Erythroblast (primary cell): ENCODE measurements at places on chromosomes 12 and 14.

DNA sequence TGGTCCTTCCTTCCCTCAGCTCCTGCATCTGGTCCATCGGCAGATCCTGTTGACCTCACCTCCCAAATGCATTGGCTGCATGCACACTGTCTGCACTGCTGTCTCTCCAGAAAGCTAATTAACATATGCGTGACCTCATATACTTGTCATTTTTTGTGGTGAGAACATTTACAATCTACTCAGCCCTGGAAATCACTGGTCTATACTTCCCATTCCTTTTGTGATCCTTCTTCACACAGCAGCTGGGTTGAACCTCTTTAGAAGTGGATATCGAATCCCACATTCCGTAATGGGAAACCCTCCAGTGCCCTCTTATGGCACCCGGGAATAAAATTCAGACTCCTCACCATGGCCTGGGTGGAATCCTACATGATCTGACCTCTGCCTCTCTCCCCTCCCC, 45.0 kb downstream of the SMOC1 start:
- DNase-seq = no peak

- no peak for DNase-seq
Observed at GRCh38 chr14:68362846-68363245, 430.0 kb downstream of the ZFP36L1 start.

- DNase-seq = no peak
Observed at GRCh38 chr12:122060081-122060501, 18.5 kb upstream of the MLXIP start.

DNA sequence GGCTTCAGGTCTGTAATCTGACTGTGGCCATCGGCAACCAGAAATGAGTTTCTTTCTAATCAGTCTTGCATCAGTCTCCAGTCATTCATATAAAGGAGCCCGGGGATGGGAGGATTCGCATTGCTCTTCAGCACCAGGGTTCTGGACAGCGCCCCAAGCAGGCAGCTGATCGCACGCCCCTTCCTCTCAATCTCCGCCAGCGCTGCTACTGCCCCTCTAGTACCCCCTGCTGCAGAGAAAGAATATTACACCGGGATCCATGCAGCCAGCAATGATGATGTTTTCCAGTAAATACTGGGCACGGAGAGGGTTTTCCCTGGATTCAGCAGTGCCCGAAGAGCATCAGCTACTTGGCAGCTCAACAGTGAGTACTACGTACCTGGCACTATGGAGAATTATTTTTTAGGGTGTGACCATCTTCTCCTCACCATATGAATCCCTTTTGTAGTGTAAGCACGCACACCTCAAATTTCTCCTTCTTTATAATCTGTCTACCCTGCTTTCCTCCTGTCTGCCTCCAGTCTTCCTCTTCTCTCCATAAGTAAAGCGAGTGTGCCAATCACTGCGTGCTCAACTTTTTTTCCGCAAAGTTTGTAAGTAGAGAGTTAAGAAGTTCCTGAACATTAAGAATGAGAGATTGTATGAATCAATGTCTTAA, at the start of gene TPH2:
TPH2 (plus strand) TSS at position 118 of the 658 bp plus-strand sequence; CDS start at position 260, 142 bp downstream.
- DNase-seq = peak; percentile 73

GRCh38 chr12:79687711-79688260, 3.0 kb downstream of the PAWR start:
- DNase-seq = no peak

DNA sequence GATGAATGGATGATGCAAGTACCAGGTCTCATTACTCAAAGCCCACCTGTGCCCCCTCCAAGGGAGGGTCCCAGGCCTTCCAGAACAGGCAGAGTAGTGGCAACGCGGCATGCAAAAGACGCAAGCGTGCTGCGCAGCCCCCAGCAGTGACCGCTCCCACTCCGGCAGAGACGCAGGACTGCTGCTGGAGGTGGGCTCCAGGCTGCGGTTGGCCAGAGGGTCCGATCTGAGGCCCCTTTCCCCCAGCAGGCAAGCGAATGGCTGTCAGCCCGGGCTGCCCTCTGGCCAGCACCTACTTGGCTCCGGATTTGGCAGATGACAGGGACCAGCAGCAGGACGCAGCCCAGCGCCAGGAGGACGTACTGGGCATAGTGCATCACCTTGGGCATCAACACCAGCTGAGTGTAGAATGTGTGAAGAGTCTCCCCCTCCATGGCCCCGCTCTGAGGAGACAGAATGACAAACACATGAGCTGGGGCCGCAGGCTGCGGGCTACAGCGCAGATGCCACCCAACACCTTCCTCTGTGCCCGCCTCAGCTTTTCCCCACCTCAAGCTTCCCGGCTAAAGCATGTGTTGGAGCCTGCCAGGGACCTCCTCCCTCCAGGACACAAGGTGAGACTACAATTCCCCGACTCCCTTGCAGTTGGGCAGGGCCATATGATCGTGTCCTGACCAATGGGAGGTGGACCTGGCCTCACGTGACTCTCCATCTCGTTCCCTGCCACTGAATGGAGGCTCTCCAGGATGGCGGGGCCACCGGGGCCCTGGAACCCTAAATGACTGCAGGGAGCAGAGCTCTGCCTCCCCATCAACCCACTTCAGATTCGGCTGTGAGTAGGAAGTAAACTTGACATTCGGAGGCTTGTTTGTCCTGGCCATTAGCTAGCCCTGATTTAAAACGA, 77.4 kb downstream of the SCARB1 start:
- DNase-seq = no peak

DNA sequence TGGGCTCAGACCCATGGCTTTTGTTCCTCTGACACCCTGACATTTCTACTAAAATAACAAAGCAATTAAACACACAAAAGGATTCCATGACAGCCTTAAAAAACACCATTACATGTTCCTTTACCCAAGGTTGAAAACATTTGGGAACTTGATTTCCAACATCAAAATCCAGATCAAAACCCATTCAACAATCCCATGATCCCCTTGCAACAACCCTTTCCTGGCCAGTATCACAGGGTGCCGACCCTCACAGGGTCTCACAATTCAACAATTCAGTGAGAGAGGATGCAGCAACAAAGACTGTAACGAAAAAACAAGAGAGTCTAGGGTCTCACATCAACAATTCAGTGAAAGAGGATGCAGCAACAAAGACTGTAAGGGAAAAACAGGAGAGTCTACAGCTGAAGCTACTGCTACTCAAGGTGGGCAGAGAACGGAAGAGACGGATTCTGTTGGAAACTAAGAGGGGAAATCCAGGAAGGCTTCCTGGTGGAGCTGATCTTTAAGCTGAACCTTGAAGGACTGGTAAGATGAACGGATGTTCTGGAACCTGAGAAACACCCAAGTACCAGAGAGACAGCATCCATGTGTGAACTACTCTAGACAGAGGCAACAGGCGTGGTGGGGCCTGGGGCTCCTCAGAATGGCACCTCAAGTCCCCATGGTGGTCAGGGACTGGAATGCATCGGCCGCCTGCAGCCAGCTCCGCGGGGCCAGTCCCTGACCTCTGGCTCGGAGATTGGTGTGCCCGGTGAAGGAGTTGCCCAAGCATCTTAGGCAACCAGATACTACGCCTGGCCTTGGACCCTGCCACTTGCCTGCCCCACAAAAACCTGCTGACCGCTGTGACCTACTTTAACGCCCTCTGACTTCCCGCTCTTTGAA, 22.7 kb upstream of the ZFP36L1 start:
- DNase-seq = no peak

DNA sequence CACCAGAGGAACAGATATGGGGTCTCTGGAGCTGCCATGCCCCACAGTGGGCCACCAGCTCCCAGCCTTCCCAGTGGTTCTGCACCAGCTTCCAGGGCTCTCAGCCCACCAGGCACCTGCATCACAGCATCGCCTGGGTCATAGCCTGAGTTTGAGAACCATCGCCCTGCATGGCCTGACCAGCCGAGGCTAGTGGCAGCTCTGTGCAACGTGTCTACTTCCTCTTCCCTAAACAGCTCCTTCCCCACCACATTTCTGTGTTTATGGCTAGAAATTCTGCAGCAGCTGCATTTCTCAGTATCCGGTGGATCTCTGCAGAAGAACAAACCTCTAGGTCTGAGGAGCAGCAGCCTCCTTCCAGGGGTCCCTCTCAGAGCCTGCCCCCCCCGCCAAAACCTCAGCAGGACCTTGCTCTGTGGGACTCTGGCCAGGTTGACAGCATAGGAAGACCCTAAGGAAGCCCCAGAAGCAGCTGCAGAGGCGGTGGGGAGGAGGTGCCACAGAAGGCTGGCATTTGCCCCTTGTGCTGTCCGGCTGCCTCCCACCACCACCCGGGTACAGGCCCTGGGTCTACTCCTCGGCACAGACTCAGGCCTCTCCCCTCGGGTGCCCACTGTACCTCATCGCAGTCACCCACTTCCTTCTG, 47.7 kb downstream of the PSMA6 start:
- DNase-seq = no peak

GRCh38 chr14:34930591-34931091, 52.2 kb upstream of the SRP54 start:
- no peak for DNase-seq

DNA sequence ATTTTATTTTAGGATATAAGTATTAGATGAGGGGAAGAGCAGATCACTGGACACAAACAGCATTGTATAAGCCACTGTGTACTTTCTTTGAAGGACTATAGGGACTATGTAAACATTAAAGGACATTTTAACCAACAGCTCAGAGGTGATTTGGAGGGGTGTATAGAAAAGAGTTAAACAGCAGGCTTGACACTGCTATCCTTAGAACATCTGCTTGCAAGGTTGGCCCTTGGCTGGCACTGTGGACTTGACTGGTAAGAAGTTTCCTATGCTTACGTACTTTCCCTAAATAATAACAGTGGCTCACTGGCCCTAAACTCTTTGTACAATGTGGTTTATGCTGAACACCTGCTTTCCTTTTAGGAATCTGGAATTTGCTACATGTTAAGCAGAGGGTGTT, 28.7 kb downstream of the ZFYVE26 start:
- no peak for DNase-seq

- DNase-seq = no peak
Observed at GRCh38 chr12:31318657-31319269, 7.2 kb downstream of the SINHCAF start.

- DNase-seq = no peak
Observed at GRCh38 chr12:12440784-12441428, 84.0 kb downstream of the BORCS5 start.

DNA sequence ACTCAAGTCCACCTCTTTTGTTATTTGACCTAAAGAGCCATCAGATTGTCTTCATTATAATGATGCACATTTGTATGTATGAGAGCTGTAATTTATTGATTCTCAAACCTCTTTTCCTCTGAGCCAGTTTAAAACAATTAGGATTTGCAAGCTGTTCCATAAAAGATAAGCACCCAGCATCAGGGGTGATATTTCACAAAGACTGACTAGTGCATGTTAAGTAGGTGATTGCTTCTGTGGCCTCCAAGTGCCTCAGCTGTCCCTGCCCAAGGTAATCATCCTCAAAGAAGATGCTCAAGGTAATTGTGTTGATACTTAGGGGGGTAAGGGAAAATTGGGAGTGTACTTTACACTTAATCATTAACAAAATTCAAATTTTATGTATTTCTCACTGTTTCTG, 18.2 kb downstream of the CEP128 start:
- DNase-seq = no peak

- DNase-seq = no peak
Observed at GRCh38 chr12:103868215-103868614, 27.2 kb upstream of the NT5DC3 start.

DNA sequence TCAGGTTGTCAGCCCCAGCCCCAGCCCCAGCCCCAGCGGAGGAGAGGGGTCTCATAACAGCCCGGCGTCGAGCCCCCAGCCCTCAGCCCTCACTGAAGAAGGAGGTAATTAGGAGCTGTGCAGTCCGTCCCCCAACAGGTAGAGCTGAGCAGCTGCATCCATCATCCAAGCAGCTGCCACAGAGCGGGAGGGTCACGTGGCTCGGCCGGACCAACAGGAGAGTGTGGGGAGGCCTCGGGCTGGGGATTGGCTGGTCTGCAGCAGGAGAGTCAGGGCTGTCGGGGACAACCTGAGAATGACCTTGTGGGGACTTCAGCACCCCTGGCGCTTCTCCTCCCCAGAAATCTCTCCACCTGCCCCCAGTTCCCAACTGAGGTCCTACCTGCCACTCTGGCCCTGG, 29.6 kb downstream of the SMUG1 start:
- no peak for DNase-seq

GRCh38 chr14:69044965-69045555, 66.0 kb upstream of the ACTN1 start:
- no peak for DNase-seq

- DNase-seq = no peak
Observed at GRCh38 chr14:92493492-92493891, 20.1 kb upstream of the RIN3 start.

DNA sequence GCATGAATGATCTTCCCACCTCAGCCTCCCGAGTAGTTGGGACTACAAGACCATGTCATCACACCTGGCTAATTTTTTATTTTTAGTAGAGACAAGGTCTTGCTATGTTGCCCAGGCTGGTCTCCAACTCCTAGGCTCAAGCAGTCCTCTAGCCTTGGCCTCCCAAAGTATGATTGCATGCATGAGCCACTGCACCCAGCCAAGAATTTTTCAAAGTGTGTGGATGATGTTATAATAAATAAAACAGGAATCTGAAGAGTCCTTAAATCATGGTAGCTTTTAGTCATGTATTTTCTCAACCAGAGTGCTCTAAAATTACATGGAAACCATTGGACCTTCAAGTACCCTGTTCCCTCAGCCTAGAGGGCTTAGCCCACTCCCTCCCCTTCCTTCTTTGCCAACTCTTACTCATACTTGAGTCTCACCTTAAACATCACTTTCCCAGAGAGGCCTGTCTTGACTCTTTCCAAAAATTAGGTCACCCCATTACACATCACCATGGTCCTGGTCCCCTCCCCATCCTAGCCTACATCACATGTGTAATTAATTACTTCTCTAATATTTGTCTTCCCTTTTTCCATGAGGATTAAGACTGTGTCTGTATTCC, 52.2 kb upstream of the BICDL1 start:
- DNase-seq = no peak

GRCh38 chr14:51824191-51824590, 36.2 kb upstream of the GNG2 start:
- DNase-seq = no peak

GRCh38 chr12:132432721-132433577, 57.0 kb upstream of the FBRSL1 start:
- DNase-seq = no peak

- no peak for DNase-seq
Observed at GRCh38 chr14:100091386-100091785, 26.2 kb downstream of the EVL start.

- DNase-seq = peak; percentile 70
Observed at GRCh38 chr14:44846232-44846824, 115.4 kb downstream of the KLHL28 start.

GRCh38 chr12:94240171-94240570, 91.8 kb downstream of the PLXNC1 start:
- no peak for DNase-seq

DNA sequence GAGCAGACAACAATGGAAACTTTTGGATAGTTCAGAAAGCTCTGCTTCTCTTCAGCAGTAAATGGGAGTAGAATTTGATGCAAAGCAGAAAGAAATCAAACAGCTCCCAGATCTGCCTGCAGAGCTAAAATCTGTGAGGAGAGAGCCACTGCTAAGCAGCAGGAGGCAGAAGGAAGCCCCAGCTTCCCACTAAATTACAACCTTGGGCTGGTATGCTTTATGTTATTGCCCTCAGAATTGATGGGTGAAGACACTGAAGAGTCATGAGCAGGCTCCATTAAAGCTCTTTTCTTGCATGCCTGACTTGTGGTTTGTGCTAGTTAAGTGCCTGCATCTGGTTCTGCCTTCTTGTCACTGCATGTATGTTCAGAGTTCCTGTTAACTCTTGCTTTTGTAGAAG, 8.4 kb downstream of the ZC2HC1C start:
- no peak for DNase-seq
